ENCODE measurements at places on chromosomes 3 and 15. TPM values are rescaled to one million over a fixed set of nuclear protein-coding genes. Genes with fewer than 3 reads are reported as not detected.

NAALADL2 gene
- polyA plus RNA-seq: 8.7 TPM

CADM2 gene
- polyA plus RNA-seq: 8.8 TPM

CSTA gene
- 0.31 TPM for polyA plus RNA-seq

SGO1 gene
- polyA plus RNA-seq: 4.3 TPM

ADAMTSL3 gene
- 38.8 TPM for polyA plus RNA-seq

PLA2G4B gene
- polyA plus RNA-seq: 7.4 TPM
